ENCODE measurements at places on chromosomes 13 and 19. TPM values are rescaled to one million over a fixed set of nuclear protein-coding genes. Genes with fewer than 3 reads are reported as not detected.

DACH1 gene
- 2.9 TPM for total RNA-seq

CLEC17A gene
- not detected for total RNA-seq

ZNF773 gene
- total RNA-seq: 15.3 TPM

SHISA2 gene
- total RNA-seq: 1.1 TPM

CYP4F8 gene
- total RNA-seq: not detected

OR4F17 gene
- total RNA-seq: not detected

FOXO1 gene
- 35.4 TPM for total RNA-seq

SOX1 gene
- not detected for total RNA-seq

SSC5D gene
- total RNA-seq: 0.19 TPM

FUT1 gene
- 10.9 TPM for total RNA-seq

RDH8 gene
- total RNA-seq: not detected

NLRP11 gene
- total RNA-seq: 0.05 TPM

ATP4B gene
- total RNA-seq: not detected

LRRC4B gene
- 0.05 TPM for total RNA-seq

FGF21 gene
- total RNA-seq: not detected

ZNF829 gene
- total RNA-seq: 2.0 TPM

RPL13A gene
- total RNA-seq: 2,583 TPM

N4BP2L2 gene
- total RNA-seq: 98.7 TPM
